ENCODE measurements at places on chromosomes 2 and 18.

GRCh38 chr2:181036848-181037603 is 56.6 kb downstream of the UBE2E3 start:
- no peak for DNase-seq

DNA sequence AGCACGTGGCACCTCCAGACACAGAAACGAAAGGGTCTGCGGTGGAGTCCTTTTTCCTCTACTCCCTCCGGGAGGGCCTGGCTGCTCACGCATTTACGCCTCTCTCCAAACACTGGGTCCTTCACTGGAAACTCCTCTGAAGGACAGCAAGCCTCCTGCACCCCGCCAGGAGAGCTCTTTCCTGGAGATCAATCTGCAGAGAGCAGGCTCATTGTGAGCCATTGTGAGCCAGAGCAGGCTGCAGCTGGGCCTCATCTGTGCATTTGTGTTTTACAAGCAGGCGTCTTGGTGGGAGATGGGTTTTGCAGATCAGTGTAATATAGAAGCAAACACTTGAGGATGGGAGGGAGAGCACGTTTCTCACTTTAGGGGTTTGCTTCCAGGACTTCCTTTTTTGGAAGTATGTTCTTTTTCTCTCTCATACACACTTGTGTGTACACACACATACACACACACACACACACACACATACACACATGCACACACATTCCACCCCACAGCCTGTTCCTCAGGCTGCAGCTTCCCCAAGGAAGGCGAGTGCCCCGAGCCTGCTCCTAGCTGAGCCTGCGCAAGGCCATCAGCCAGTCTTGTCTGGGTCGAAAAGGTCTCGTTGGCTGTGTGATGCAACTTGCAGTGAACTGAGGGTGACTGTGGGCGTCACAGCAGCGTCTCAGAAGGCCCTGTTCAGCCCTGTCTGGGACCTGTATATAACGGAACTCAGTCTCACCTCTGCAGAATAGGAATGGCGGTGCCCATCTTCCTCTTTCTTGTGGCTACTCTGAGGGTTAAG is 163.5 kb downstream of the GLI2 start:
- DNase-seq = no peak

DNA sequence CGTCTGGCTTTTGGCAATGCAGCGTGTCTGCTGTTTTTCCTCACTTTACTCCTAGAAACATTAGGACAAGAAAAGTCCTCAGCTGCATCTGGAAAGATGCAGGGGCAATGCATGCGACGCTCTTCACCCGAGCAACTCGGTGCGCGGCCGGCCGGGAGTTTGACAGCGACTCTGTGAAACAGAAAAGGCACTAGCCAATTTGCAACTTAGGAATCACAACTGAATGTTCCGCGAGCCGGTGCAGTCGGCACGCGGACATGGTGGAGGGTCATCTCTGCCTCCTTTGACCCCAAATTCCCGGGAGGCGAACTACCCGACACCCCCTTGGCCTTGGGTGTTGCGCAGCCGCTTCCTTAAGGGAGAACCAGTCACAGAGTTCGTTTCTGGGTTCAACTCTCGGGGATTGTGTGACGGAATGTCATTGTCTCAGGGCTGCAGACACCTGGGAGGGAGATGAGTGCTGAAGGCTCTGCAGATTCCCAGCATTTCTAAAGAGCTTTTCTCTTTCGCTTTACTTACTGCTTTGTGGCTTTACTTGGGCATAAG is 9.8 kb downstream of the NR4A2 start:
- no peak for DNase-seq

DNA sequence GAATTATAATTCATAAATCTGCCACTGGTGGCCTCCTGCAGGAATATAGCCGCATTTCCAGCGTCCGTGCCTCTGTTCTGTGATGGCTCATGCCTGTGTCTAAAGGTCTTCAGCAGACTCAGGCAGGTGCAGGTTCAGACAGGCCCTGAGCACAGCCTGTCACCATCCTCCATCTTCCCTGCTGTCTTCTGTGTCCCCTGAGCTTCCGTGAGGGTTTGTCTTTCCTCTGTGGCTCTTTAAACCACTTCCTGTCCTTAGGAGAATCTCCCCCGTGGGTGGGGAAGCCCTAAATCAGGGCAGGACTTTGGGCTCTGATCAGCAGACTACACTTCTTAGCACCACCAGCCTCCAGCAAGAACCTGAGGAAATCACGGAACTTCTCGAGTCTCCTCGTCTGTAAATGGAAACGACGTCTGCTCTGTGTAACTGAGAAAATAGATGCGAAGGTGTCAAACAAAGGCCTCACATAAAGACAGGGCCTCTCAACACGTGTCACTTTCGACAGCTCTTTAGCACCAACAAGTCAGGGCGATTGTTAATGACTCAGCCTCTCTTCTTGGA is 24.1 kb upstream of the NFATC1 start:
- no peak for DNase-seq

- DNase-seq = no peak
These were observed 67.8 kb downstream of the CWC22 start for GRCh38 chr2:179939259-179939658.

GRCh38 chr2:10058251-10059015 is 15.1 kb downstream of the KLF11 start:
- DNase-seq = no peak

DNA sequence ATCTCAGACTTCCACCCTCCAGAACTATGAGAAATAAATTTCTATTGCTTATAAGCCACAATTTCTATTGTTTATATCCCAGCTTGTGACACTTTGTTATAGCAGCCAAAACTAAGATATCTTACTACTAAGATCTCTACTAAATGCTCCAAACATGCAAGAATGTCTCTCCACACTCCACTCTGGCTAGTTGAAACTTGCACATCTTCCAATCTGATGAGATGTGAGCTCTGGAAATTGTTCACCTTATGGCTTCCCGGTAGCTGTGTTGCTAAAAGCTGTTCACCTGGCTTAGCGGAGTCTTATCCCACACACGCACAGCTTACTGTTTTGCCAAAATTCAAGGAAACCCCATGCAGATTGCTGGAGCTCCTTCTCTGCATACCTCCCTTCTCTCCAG is 43.9 kb downstream of the PKDCC start:
- DNase-seq = no peak

DNA sequence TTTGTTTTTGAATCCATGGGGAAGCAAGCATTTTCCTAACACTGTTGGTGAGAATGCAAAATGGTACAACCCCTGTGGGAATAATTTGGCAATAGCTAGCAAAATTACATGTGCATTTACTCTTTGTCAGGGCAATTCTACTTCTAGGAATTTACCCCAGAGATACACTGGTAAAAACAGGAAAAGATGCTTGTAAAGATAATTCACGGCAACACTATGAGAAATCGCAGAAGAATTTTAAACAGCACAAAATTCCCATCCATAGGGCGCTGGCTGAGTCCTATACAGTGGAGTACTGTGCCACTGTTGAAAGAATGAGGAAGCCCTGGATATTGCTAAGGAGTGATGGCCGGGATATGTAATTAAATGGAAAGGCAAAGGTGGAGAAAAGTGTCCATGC is 75.8 kb downstream of the DGKD start:
- DNase-seq = no peak

GRCh38 chr2:44510246-44510645 is 148.5 kb downstream of the CAMKMT start:
- no peak for DNase-seq

GRCh38 chr2:67585400-67585799 is 188.3 kb downstream of the ETAA1 start:
- no peak for DNase-seq

DNA sequence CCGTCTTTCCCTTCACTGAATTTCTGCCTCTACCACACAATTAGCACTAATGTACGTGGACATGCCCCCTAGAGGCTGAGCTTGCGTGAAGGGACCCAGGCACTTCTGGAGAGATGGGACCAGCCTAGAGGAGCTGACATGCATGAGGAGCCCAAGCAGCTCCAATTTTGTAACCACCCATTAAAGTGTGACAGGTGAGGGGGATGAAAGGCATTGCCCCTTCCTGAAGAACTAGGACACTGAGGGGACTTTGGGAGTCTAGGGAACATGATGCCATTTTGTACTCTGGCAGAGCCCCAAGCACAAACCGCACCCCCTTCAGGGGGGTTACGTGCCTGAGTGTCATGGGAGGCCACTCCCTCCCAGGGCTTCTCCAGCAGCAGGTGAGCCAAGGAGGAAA is 63.6 kb downstream of the HNRNPLL start:
- DNase-seq = no peak

- DNase-seq = no peak
These were observed 65.0 kb downstream of the AP1S3 start for GRCh38 chr2:223772363-223772762.

DNA sequence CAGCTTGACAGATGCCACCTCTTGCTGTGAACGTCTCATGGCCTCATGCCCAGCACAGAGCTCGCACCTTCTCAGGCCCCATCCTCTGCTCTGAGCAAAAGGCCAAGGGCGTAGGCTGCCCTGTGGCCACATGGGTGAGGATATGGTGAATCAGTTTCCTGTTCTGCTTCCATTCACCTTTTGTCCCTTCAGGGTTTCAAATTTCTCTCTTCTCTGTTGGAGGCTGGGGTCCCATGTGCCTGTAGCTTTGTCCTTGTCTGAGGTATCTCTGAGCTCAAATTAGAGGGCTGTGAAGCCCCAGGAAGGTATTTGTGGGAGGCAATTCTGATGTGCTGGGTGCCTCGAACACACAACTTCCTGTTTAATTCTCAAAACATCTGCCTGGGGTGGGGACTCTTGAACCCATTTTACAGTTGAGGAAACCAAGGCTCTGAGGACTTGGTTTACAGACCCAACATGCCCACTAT is 29.0 kb downstream of the ZAP70 start:
- DNase-seq = no peak

- no peak for DNase-seq
These were observed 229.1 kb downstream of the MYCN start for GRCh38 chr2:16169381-16169960.

- no peak for DNase-seq
These were observed 3.2 kb upstream of the AQP12B start for GRCh38 chr2:240685771-240686371.

DNA sequence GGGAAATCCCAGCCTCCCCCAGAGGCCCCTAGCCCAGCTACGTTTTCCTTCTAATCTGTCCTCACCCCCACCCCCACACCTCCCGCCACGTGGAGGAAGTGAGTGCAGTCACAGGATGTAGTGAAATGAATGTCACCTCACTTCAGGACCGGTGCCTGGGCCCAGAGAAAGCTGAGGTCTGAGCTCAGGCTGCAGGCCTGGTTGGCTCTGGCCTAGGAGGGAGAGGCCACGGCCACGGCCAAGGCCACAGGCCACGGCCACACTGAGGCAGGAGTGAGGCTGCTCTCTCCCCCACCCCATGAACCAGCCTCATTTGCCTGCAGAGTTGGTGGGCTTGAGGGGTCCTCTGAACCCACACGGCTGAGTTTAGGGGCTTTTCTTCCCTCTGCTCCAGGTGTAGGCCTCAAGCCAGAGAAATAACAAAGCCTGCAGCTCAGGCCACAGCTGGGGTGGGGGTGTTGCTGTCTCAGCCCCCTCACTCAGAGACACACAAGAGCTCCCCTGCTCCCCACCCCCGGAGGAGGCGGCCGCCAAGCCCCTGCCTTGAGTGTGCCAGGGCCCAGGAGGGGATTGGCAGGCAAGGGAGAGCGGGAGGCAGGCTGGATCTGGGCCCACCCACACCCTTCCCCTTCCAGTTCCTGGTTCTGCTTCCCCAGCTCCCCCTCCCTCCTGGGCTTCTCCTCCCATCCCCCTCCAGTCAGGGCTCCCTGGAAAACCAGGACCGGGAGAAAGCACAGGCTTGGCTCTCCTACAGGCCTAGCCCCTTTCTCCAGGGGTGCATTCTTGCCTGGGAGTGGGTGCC is 27.0 kb downstream of the DNMT3A start:
- peak; percentile 62 for DNase-seq

- no peak for DNase-seq
These were observed 782.8 kb downstream of the PLCL1 start for GRCh38 chr2:198587240-198587639.

GRCh38 chr2:122610948-122611609 is 855.6 kb downstream of the TSN start:
- no peak for DNase-seq

DNA sequence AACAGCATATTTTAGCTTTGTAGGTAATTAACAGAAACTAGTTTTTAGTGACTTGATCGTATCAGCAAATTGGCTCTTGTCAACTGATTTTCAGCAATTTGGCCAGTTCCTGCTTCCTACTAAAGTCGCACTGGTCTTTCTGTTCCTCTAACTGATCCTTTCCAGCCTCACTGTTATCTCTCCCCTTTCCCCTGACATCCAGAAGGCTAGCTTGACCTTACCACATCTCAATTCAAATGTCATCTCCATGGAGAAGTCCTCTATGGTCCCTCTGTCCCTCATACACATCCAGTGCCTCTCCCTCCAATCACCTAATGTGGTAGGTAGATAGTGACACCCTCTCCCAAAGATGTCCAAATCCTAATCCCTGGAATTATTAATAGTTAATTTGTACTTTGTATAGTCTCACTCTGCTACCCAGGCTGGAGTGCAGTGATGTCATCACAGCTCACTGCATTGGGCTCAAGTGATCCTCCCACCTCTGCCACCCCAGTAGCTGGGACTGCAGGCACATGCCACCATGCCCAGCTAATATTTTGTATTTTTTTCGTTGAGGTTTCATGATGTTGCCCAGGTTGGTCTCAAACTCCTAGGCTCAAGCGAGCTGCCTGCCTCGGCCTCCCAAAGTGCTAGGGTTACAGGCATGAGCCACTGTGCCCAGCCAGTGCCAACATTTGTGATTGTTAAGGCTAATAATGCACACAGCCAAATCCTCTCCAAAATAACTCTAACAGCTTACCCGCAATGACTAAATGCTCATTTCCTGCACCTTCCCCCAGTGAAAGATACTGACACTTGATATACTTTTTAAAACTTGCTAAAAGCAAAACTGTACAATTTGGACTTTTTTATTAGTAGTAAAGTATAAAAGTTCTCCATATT is 16.9 kb downstream of the PSTPIP2 start:
- DNase-seq = no peak

DNA sequence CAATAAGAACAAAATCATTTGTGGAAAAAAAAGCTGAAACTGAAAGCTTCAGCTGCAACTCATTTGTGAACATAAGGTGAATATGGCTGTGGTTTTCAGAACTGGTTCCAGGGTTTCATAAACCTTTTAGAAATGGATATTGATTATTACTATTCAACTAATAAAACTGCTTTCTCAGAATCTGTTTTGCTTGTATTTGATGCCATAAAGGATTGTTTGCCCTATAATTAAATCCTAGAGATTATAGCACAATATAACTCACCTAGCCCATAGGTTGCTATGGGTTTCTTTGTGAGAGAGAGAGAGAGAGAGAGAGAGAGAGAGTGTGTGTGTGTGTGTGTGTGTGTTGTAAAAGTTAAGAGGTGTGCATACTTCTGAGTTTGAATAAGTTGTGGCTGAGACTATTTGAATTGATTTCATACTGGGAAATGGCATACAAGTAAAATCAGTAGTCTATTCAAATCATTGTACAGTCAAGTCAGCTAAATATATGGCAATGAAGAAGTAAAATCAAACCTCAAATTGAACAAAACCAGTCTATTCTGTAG is 339.2 kb downstream of the ARHGAP15 start:
- DNase-seq = no peak

GRCh38 chr2:5696404-5696944 is 4.3 kb downstream of the SOX11 start:
- DNase-seq = no peak

DNA sequence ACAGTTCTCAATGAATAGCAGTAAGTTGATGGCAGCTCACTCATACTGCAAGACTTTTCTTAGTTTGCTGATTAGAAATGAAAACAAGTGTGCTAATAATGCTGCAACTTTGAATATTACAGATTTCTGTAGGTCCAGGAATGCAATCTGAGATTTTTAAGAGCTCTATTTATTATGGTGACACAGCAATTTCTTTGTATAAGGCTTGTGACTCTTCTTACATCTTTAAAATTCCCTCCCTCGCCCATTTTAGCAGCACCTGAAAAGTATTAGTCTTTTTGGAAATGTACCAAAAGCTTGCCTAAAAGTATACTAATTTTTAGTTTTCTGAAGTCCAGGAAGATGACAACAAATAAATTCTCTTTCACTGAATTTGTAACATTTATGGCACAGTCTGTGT is 4.4 kb upstream of the HTR2B start:
- no peak for DNase-seq

All from effector CD8-positive, alpha-beta T cell (primary cell).